ENCODE measurements at places on chromosomes 2 and 18.
A peak's percentile ranks its signal among the peaks of the same experiment; 100 is the strongest.

DNA sequence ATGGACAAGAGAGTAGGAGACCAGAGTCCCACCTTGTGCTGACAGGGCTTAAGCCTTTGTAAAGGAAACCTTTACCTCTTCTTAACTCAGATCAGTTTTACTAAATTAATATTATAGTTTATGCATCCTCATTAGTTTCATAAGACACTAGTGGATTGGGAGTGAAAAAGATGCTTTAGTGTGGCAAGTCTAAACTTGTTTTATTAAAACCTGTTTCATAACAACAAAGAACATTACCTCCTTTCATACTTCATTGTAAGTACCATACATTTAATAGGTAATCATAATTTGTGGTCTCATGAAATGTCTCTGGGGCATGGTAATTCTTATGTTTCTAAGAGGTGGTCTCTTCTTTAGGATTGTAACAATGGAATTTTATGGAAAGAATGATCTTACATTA is 63.4 kb downstream of the PIKFYVE start:
- no peak for DNase-seq

DNA sequence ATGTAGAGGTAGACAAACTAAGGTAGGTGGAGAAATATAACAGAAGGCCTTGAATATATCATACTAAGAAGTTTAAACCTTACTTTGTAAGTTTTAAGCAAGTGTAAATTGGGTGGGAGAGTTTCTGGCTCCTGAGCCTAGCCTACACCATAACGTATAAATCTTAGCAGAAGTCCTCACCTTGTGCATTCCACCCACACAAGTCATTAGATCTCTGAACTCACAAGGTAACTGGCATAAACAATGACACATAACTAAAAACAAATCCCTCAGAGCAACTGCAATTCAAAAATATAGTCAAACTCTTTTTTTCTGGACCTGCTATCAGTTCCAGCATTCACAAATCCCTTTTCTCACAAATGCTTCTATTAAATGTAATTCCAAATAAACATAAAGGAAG is 9.4 kb downstream of the REV1 start:
- DNase-seq = no peak

DNA sequence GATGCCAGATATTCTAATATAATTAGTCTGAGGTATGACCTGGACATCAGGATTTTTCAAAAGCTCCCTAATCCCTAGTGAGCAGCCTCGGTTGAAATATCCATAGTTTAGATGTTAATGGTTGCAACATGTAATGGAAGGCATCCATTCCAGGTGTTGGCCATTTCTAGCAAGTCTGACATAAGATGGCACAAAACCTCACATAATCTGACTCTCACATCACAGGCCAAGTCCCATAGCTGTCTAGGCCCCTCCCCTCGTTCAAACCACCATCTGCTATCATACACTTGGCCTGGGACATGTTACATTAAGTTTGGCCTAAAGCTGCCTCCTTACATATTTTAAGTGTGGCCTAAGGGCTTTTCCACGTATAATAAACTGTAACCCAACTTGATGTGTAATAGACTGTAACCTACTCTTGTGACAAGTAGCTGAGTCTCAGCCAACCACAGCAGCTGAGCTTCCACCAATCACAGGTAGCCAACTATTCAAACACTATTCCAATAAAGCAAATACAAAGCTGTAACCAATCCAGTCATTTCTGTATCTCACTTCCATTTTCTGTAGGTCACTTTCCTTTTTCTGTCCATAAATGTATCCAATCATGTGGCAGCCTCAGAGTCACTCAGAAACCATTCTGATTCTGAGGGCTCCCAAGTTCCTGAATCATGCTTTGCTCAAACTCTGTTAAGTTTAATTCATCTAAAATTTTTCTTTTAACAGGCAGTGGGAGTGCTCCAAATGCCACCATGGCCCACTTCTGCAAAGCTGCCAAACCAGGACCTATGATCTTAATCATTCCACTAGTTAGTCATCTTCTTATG is 59.4 kb downstream of the ADD2 start:
- DNase-seq = no peak

- peak; percentile 37 for DNase-seq
Observed at GRCh38 chr2:84880645-84881521, at the start of gene TRABD2A. Gene TRABD2A (minus strand): TSS chr2:84881084. CDS start chr2:84881039, 45 bp downstream.

DNA sequence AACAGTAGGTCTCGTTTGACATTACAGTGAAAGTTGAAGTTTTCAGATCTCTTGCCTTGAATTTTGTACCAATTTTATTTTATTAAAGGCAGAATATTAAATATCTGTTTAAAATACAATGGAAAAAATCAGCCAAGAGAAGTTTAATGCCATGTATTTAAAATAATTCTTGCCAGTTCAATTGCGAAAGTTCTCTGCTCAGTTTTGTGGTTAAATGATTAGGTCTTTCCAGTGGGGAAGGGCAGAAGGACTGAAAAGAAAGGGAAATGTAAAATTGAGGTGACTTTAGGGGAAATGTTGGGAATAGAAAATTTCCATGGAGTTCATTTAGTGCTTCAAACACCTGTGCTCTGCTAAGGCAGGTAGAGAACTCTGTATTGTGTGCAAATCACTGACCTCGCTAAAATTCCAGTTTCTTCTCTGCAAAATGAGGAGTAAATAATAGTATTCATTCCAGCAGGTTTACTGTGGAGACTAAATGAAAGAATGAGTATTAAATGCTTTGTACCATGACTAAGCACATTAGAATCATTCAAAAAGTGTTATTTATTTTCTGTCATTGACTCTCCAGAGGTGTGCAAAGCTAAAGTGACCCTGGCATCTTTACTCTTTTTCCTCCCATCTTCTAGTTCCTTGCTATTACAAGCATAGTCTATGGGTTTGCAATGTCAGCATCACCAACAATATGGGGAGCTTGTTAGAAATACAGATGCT is 74.4 kb downstream of the KIAA1328 start:
- DNase-seq = no peak

- DNase-seq = no peak
Observed at GRCh38 chr18:74019864-74020263, 127.8 kb downstream of the FBXO15 start.

DNA sequence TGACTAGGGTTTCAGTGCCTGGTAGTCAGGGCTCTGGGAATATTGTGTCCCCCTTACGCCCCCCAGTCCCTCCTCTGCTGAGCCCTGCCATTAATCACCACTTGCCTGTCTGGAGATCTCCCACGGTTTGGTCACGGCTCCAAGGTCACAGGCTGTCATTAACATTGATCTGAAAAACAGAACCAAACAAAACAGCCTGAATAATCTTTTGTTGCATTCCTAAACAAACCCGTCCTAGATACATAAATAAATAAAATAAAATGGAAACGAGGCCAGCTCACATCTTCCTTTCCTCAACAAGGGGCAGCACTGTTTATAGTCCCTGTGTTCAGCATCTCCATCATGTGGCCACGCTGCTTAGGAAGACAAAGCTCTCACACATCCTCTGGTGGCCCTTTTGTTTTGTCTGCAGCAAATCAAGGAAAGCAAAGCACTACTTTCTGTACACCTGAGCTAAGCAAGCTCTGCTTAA is 282.8 kb downstream of the AGPS start:
- DNase-seq = no peak

DNA sequence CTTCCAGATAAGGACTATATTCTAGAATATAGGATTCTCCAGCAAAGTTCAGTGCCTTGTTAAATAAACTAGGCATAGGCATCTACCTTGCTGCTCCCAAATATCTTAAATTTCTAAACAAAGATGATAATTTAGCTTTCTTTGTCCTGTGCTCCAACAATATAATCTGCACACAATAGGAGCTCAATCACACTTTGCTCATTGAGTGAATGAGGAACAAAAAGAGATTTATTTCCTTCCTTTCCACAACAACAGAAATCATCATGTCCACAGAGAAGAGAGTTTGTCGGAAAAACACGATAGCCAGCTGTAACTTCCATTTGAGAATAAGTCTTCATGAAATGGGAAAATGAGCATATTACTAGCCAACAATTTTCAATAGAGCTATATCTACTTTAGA is 256.7 kb downstream of the TCF4 start:
- no peak for DNase-seq

- DNase-seq = no peak
Observed at GRCh38 chr2:188963741-188964140, 10.4 kb upstream of the COL3A1 start.

- DNase-seq = no peak
Observed at GRCh38 chr2:158990397-158991214, 22.2 kb downstream of the TANC1 start.

- DNase-seq = peak; percentile 79
Observed at GRCh38 chr2:85539361-85540132, 579 bp downstream of the MAT2A start.

- no peak for DNase-seq
Observed at GRCh38 chr2:85545780-85546240, 6.8 kb downstream of the MAT2A start.

GRCh38 chr2:105690566-105690965 is 54.1 kb upstream of the NCK2 start:
- no peak for DNase-seq

DNA sequence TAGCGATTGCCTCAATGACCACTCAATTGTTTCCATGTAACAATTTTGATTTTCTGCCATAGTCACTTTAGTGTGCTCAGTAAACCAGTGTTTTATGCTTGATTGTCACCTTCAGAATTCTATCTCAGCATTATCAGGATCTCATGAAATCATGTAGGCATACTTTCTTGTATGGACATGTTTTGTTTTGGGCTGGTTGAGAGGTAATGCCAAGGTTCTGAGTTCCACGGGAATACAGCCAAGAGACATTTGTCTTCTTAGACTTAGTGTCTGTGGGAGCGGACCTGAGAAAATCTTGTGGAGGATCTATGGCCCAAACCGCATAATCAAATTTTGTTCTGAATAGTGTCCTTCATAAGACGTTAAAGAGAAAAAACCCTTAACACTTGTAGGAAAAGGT is 10.2 kb downstream of the MSTN start:
- DNase-seq = no peak

DNA sequence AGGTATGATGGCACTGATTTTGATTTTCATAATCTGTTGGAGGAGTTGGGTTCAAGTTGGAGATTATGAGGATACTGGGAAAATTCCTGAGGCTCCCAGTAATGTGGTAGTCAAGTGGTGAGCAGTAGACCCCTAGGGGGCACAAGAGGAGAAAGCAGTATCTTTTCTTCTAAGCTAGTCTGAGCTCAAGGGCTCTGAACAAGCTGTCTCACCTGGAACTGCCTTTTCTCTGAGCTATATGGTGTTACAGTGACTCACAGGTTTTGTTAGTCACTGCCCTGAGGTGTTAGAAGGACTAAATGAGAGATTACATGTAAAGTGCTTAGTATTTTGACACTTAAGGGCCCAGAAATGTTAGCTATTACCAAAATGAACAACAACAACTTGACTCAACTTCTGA is 42.2 kb downstream of the CD302 start:
- DNase-seq = no peak

- DNase-seq = no peak
Observed at GRCh38 chr2:22692746-22693145, 692.2 kb upstream of the KLHL29 start.

DNA sequence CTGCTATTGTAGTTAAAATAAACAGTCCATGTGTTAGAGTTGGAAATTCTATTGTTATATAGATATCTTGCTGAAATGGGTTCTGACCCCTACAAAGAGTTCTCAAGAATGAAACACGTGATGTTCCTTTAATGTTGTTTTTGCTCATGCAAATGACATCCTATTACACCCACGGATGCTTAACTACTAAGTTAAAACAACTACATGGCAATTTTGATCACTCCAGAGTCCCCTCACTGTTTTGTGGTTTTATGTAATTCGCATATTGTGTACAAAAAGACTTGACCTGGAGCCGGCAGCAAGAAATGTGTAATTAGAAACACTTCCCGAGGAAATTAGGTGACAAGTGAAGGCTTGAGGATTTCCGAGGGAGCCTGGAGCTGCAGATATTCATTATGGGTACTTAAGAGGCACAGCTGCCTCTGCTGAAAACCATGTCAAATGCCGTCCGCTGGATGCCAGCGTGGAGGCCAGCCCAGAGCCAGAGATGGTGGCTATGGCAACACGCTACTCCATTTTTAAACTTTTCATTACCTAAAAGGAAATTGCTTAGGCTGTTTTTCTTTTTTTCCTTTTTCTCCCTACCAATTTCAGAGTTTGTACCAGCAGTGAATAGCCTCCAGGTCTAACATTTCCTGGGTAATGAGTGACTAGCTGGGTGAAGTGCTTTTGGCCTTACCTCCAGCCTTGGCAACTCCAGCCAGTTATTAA is 21.0 kb upstream of the CABLES1 start:
- DNase-seq = no peak

- DNase-seq = no peak
Observed at GRCh38 chr18:79275461-79275860, 120.3 kb upstream of the NFATC1 start.

DNA sequence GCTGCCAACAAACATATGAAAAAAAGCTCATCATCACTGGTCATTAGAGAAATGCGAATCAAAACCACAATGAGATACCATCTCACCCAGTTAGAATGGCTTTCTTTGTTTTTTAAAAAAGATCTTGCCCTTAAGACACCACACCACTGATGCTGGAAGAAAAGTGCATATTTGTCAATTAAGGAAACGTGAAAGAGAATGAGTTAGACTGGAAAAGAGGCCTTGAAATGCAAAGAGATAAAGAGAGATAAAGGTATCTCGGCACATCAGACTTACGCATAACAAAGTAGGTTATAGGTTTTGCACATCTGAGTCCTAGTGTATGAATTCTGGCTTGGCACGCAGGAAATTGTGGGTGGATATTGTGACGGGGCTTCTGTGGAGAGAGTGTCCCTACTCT is 149.5 kb downstream of the MTX2 start:
- no peak for DNase-seq

DNA sequence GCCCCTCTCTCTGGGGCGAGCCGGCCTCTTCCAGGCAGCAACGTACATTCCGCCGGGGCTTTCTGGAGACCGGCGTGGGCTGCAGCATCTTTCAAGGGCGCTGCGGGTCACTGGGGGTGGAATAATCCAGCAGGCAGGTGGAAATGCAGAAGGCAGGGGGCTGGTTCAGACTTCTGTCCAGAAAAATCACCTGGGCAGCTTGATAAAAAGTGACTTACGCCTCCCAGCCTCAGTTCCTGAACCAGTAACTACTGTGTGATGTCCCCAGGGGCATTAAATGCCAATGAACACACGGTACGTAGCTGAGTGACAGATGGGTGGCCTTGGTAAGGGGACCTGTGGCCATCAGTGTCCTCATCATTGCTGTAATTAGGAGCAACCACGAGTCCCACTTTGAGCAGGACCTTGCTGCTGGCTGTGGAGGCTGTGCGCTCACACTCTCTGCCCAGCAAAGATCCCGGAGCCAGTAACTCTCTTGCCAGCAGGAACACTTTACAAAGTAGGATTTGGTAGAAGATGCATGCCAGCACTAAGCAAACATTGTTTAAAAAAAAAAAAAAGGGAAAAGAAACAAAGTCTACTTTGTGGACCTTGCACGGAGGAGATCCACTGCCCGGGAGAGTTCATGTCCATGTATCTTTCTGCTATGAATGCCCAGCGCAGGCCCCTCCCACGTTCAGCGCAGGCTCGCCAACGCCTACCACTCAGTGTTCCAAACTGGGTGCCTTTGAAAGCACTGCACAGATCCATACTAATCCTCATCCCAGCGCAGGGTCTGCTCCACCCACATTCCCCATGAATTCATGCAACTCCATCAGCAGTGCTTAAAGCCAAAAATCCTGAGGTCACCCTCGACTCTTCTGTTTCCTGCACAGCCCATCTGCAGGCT is 177.3 kb downstream of the HDAC4 start:
- DNase-seq = no peak

- DNase-seq = peak; percentile 90
Observed at GRCh38 chr2:237674731-237675276, 47.4 kb downstream of the LRRFIP1 start.
